ENCODE measurements at places on chromosomes 3 and 15.

- peaks cover 4% of the 10 kb centered on the region for H3K4me1 ChIP-seq
- no peak overlapping the region for H3K27ac ChIP-seq
- DNase-seq: no peak
- H3K36me3 ChIP-seq: no peaks in the 10 kb centered on the region
- no peak overlapping the region for H3K4me3 ChIP-seq
Observed at GRCh38 chr3:111708157-111708771, 113.1 kb upstream of the ZBED2 start.

DNA sequence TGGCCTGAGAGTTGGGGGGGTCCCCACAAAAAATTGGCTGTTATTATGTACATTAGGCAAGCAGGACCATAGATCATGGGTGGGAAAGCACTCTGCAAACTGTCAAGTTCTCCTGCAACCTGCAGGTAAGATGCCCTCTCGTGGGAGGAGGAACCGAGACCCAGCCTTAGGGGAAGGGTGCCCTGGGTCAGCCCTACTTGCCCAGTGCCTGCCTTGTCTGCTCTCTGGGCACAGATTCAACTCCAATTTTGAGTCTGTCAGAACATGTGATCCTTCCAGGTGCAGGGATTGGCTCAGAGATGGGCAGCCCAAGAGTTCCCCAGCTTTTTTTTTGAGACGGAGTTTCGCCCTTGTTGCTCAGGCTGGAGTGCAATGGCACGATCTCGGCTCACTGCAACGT, 99.2 kb downstream of the PLXNA1 start:
- H3K36me3 ChIP-seq: no peaks in the 10 kb centered on the region
- DNase-seq: no peak
- no peaks in the 10 kb centered on the region for H3K27me3 ChIP-seq
- no peak overlapping the region for H3K27ac ChIP-seq

DNA sequence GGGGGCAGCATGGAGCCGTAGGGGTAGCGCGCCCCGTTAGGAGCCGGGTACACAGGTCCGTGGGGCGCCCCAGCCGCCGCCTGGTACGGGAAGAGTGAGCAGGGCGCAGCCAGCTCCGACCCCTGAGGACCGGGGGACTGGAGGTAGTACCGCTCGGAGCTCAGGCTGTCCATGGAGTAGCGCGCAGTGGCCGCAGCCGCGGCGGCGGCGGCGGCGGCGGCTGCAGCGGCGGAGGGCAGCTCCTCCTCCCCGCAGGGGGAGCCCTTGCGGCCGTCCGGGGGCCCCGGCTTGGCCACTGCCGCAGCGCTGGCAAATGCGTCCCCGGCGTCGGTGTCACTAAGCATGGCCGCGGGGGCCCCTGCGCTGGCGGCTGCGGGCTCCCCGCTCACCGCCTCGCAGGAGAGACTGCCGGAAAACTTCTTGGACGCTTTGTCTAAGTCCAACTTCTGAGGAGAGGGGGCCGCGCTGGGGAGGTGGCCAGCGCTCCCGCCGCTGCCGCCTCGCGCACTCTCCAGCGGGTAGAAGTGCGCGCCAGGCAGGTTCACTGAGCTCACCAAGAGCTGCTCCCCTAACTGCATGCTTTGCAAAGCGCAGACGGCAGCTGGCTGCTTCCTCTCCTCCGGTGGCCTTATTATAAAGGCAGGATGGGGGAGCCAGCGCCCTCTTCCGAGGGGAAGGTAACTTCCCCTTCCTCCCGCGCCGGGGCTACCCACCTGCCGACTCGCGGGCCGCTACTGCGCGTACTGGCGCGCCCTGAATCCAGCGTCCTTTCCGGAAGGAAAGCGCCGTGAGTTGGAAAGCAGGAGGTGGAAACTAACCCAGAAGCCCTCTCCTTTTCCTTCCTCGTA, at the start of gene EOMES:
EOMES (minus strand) TSS at position 607 of the 848 bp plus-strand sequence; CDS start at position 578, 29 bp downstream.
- no peak within 1 kb of the TSS for H3K4me3 ChIP-seq
- H3K27me3 ChIP-seq: peaks cover 94% of the 10 kb centered on the region
- H3K27ac ChIP-seq: no peak within 1 kb of the TSS
- DNase-seq: peak; percentile 29

GRCh38 chr3:19342389-19342788, 194.1 kb downstream of the KCNH8 start:
- peaks cover 6% of the 10 kb centered on the region for H3K4me1 ChIP-seq
- H3K27ac ChIP-seq: no peak overlapping the region
- DNase-seq: no peak
- H3K4me3 ChIP-seq: no peak overlapping the region
- H3K36me3 ChIP-seq: no peaks in the 10 kb centered on the region
- H3K27me3 ChIP-seq: no peaks in the 10 kb centered on the region

DNA sequence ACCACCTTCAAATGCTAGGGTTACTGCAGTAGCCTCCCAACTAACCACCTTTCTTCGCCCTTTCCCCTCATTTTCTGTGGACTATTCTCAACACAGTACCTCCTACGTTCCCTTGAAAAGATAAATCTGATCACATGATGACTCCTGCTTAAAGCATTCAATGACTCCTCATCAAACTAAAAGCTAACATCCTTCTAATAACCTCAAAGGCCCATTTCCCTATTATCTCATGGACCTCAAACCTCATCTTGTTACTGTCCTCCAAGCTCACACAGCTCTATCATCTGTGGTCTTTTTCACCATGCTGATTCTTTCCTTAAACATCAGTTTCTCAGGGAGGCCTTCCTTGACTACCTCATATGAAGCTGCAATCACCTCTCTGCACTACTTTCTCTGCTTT, 29.6 kb downstream of the GADL1 start:
- no peak overlapping the region for H3K27ac ChIP-seq
- DNase-seq: no peak
- H3K27me3 ChIP-seq: no peaks in the 10 kb centered on the region
- no peaks in the 10 kb centered on the region for H3K36me3 ChIP-seq

- peaks cover 14% of the 10 kb centered on the region for H3K4me1 ChIP-seq
- no peaks in the 10 kb centered on the region for H3K36me3 ChIP-seq
- DNase-seq: no peak
Observed at GRCh38 chr3:156413293-156413892, 141.5 kb downstream of the SSR3 start.

DNA sequence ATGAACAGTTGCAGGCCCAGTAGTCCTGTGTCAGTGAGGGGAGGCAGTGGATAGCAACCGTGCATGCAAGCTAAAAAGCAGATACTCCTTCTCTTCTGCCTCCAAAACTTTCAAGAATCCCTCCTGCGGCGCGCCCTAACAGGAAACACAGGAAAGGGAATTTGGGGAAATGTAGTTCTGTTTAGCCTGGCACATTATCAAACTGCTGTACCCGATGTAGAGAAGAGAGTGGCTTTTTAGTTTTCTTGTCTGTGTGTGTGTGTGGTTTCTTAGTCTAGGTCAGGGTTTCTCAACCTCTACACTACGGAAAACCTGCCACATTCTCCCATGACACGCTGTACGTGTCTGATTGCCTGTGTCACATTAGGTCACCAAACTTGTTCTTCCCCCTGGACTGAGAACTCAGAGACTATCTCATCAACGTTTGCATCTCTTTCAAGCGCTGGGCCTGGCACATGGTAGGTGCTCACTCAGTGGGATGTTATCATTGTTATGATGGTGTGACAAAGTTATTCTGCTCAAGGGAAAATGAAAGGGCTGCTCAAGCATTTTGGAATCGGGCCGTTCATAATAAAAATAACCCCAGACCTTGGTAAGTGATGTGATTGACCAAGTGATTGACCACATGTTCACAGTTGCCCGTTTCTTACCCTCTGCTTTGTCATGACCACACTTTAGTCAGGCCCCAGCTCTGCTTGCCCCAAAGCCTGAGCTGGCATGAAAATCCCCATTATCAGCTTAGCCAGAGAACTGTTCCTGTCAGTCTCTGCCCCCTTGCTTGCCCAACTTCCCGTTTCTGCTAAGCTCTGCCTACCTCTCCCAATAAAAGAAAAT, 33.2 kb downstream of the TM4SF4 start:
- no peak overlapping the region for H3K4me3 ChIP-seq
- DNase-seq: no peak
- H3K27ac ChIP-seq: peak overlapping the region; percentile 90
- no peaks in the 10 kb centered on the region for H3K36me3 ChIP-seq
- H3K27me3 ChIP-seq: no peaks in the 10 kb centered on the region

DNA sequence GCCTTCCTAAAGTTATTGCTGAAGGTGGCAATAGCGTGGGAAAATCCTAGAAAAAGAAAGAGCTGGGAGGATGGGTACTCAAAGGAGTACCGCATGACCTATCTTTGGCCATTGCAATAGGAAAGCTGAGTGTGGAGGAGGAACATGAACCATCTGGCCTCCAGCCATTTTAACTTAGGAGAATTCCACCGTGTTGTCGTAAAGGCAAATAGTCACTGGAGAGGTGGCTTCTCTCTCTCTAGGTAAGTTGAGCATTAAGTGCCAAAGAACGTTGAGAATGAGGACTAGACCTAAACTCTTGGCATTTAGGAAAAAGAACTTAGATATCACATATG, 16.1 kb upstream of the CMTM7 start:
- no peaks in the 10 kb centered on the region for H3K27me3 ChIP-seq
- H3K27ac ChIP-seq: no peak overlapping the region
- H3K4me3 ChIP-seq: no peak overlapping the region
- no peak for DNase-seq
- H3K36me3 ChIP-seq: no peaks in the 10 kb centered on the region
- H3K4me1 ChIP-seq: no peaks in the 10 kb centered on the region

DNA sequence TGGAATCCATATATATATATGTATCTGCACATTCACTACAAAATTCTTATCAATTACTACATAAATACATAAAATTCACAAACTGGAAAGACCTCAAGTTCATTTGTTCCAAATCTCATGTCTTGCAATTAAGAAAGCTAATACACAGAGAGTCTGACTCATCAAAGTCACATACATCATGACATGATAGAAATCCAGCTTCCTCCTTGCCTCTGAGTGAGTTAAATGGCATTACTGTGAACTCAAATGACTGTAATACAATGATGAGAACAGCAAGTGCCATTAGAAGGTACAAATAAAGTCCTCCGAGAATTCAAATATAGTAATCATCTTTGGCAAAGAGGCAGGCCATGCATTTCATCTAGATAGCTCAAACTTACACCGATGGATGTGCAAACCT, 55.1 kb upstream of the AGTR1 start:
- H3K27me3 ChIP-seq: no peaks in the 10 kb centered on the region
- no peaks in the 10 kb centered on the region for H3K36me3 ChIP-seq
- no peak overlapping the region for H3K27ac ChIP-seq
- peaks cover 9% of the 10 kb centered on the region for H3K4me1 ChIP-seq
- DNase-seq: no peak

GRCh38 chr15:33374226-33374914, 63.6 kb downstream of the RYR3 start:
- no peak overlapping the region for H3K4me3 ChIP-seq
- peak; percentile 44 for DNase-seq
- H3K27ac ChIP-seq: no peak overlapping the region
- H3K36me3 ChIP-seq: no peaks in the 10 kb centered on the region
- no peaks in the 10 kb centered on the region for H3K27me3 ChIP-seq
- no peaks in the 10 kb centered on the region for H3K4me1 ChIP-seq

DNA sequence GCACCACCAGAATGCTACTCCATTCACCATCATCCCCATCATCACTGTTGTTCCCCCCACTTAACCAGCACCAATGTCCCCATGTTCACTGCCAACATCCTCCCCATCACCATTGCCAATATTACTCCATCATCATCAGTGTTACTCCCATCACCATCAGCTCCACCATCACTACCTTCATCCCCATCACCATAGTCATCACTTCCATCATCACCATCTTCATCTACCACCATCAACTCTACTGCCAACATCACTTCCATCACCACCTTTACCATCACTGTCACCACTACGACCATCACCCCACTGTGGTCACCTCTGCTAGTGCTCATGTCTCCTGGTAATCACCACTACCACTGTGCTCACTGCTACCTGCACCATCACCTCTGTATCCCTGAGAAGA, 47.2 kb upstream of the TMEM115 start:
- H3K27me3 ChIP-seq: no peaks in the 10 kb centered on the region
- H3K4me1 ChIP-seq: no peaks in the 10 kb centered on the region
- DNase-seq: no peak
- no peaks in the 10 kb centered on the region for H3K36me3 ChIP-seq
- H3K4me3 ChIP-seq: no peak overlapping the region
- H3K27ac ChIP-seq: no peak overlapping the region

All from lung (tissue), 17 donors.